Hippocampal formation (tissue), 2 donors: ENCODE measurements at places on chromosomes 2 and 18.

DNA sequence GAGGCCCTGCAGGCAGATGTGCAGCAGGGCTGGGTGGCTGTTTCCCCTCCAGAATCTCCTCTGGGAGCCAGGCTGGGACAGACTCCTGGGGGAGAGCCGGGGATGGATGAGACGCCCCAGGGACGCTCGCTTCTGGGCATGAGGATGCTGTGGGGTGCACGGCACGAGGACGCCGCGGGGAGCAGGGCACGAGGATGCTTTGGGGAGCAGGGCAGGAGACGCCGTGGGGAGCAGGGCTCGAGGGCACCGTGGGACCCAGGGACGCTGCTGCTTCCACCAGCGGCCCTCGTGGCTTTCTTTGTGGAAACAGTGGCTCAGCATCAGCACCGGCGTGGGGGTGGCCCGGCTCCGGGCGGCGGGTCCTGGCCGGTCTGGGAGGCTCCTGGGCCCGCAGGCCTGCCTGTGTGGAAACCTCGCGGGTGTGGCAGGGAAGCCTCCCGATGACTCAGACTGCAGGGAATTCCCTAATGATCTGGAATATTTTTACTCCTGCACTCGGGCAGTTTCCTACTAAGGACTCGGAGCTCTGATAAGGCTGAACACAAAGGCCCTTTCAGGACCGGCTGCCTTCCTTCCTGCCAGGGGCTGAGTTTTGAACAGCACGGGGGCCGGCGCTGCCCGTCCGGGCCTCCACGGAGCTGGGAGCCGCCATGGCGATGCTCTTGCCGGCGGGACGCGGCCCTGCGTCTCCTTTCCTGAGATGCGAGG, 62.6 kb downstream of the NFATC1 start:
- DNase-seq = no peak

DNA sequence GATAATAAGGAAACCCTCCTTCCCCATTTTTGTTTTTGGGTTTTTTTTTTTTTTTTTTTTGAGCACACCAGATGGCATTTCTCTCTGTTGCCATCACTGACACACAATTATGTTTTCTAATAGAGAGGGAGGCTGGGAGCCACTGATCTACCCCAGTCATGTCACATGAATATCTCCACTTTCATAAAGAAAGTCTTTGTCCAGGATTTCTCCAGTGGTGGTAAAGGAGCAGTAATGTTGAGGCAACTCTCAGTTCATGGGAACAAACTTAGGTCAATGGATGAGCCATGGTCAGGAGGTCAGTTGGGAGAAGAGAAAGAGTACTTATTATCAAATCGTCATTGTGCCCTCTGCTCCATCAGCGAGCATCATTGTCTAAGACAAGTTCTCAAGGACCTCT, 603.7 kb downstream of the ARHGAP15 start:
- peak; percentile 5 for DNase-seq

- DNase-seq = no peak
These were observed 7.6 kb downstream of the OSR1 start for GRCh38 chr2:19350678-19351401.

DNA sequence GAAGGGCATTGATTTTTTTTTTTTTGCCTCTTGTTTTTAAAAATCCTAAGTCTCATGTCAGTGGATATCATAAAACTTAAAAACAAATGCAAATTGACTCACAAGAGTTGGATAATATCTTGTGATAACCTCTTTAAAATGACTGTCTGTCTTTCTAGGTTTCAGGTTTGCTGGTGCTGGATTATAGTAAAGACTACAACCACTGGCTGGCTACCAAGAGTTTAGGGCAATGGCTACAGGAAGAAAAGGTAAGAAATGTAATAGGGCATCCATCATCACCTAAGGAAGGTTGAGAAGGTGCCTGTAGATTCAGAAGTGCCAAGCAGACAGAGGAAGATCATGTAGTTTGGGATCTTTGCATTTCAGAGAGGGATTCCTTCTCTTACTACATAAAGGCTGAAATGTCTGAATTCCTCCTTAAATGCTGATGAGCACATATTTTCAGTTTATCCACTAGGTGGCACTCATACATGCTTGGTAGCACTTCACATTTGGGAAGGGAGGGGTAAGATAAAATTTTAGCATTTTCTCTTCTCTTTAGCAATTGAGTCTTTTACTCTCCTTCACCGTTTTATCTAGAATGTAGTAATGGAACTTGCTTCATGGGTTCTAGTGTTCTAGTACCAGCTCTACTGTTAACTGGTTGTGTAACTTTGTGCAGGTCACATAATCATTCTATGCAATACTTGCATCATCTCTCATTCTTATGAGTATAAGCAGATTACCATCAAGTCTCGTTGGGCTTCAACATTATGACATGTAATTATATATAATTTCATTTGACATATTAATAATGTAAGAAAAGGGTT, 21.1 kb downstream of the CPS1 start:
- no peak for DNase-seq

DNA sequence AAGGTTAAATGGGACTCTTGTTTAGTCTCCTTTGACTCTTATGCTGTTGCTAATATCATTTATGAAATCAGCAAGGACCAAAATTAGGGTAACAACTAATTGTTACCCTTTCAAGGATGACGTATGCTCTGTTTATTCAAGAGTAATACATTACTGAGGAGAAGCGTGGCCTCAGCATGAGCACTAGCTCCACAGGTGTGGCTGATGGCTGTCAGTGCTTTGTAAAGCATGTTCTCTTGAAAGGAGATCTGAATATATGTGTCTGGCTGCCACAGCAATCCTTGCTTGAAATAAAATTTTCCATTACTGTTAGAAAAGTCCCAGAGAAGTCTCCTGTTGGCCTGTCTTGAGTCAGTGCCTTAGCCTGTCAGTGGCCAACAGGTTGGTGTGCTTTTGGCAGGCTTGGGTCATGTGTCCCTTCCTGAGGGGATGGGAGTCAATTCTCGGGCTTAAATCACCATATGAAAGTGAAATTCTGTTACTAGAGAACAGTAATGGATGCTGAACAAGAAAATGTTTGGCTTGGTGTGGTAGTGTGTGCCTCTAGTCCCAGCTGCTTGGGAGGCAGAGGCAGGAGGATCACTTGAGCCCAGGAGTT, 32.7 kb downstream of the ABI2 start:
- no peak for DNase-seq

DNA sequence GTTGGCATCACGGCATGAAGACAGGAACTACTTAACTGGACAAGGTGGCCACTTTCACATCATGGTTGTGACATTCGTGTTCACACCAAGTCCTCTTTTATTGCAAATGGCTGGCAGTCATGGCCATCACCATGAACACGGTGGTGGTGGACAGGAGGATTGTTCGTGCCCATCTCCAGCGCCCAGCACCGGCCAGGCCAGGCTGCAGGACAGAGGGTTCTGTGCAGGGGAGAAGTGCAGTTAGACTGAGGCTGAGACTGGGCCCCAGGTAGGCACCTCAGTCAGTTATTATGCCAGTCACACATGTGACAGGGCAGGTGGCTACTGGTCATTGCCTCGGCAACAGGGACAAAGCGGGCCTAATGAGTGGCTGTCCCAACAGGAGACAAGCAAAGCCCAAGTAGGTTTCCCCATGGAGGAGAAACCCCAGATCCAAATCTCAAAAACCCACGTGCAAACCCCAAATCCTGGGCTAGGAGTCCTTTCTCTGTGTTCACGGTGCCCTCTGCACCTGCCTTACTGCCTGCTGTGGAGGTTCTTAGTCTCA, 468.1 kb upstream of the MYT1L start:
- no peak for DNase-seq

GRCh38 chr18:36772241-36772723, 56.5 kb downstream of the TPGS2 start:
- no peak for DNase-seq

GRCh38 chr2:108641756-108642155, 77.5 kb upstream of the RANBP2 start:
- DNase-seq = no peak

GRCh38 chr18:55124078-55124763, 165.0 kb upstream of the CCDC68 start:
- DNase-seq = no peak

- DNase-seq = no peak
These were observed 18.6 kb downstream of the TYMS start for GRCh38 chr18:676069-676468.

DNA sequence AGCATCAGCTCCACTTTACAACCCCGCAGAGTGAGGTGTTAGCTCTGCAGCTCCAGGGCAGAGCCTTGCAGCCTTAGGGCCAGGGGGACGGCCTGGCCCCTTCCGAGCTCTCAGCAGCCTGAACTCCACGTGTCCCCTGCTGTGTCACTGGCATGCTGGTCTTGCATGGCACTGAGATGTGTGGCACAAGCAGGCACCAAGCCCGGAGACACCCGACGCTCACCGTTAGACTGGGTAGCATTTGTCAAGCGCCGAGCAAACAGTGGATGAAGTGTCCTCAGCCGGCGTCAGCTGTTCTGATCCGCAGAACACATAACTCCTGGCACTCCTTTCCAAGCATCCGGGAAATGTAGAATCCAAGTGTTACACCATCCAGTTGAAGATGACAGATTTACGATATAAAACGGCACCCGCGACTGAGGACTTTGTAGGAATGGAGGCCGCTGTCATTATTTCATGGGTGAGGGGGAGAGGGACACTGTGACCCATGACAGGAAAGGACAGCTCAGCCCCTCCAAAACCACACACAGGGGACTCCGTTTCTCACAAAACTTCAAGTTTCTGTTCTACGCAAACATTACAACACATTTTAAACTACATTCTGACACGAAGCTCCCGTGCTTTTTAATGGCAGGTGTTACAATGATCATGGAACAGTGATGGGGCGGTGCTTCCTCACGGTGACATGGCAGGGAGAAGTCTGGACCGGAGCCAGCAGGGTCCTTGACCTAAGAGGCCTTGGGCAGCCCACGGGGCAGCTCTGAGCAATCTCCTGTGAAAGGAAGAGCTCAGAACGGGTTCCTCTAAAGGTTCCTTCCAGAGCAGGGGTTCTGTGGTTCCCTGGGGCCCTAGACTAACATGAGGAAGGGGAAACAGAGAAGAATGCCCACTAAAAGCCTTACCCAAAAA, 89.4 kb downstream of the HDAC4 start:
- no peak for DNase-seq

DNA sequence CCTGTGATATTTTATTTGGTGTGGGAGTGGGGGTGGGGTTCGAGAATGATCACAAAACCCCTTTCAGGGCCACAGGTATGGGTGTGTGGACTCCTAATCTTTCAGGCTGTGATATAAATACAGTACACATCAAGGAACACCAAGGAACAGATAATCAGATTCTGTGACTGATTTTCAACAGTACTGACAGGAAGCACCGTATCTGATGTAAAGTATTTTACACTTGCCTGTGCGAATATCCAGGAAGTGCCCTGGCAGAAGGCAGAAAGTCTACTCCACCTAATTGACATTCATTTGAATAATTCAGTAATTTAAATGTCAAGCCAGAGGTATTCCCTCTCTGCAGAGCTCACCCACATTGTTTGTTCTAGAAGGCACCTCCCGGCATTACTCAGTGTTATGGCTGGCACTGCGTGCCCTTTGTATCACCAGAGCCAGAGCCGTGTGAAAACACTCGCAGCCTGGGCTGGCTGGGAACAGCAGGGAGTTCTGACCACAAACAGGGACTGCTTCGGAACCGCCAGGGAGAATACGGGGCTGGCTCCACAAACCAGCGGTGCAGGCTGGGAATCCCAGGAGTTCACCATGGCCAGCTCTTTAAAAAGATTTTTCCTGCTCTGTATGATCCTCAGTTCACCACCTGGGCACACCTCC, 91.8 kb downstream of the ACVR1 start:
- DNase-seq = no peak

DNA sequence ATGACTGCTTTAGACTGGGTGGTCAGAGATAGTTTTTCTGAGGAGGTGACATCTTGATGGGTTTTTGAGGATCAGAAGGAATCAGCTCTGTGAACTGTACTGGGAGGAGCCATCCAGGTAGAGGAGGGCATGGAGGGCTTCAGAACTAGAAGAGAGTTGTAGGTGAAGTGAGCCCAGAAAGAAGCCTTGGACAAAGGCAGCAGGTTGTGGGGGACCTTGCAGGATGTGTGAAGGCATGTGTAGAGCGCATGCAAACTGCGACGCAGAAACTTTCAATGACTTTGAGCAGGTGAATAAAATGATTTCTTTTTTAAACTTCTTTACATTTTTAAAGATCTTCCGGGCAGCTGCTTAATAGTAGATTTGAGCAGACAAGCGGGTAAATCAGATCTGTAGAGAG, 83.9 kb upstream of the SIX2 start:
- DNase-seq = no peak

- DNase-seq = no peak
These were observed 658.7 kb downstream of the CNTNAP5 start for GRCh38 chr2:124683536-124684428.

DNA sequence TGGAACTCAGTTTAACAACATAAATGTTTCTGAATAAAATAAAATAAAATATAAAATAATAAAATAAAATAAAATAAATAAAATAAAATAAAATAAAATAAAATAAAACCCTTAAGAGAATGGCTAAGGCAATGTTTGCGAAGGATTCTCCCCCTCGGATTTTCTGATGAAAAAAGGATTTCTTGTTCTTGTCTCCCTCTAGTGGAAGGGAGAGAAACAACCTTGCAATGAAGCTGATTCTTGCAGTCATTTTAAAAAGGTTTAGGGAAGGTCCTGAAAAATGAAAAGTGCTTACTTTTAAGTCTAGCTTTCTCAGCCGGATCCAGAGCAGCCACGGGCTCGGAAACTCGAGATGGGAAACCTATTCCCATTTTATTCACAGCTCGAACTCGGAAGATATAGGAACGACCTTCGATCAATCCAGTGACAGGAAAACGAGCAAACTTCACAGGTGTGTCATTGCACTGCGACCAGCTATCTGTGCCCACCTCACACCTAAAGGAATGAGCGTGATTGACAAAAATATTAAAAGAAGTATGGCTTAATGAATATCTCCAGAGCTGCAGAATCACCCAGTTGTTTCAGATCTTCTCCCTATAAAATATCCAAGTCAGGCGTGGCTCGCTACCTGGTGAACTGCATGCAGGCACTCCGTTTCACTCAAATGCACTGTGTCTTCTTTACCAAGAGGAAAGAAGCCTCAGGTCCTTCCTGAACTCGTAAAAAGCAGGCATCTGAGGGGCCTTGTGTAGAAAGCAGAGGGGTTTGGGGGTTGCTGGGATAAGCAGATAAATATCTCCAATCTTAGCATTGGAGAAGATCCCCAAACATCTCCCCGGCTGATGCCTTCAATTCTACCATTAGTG, 68.1 kb downstream of the MYOM1 start:
- no peak for DNase-seq

GRCh38 chr2:235727174-235727573, 233.3 kb downstream of the AGAP1 start:
- no peak for DNase-seq

DNA sequence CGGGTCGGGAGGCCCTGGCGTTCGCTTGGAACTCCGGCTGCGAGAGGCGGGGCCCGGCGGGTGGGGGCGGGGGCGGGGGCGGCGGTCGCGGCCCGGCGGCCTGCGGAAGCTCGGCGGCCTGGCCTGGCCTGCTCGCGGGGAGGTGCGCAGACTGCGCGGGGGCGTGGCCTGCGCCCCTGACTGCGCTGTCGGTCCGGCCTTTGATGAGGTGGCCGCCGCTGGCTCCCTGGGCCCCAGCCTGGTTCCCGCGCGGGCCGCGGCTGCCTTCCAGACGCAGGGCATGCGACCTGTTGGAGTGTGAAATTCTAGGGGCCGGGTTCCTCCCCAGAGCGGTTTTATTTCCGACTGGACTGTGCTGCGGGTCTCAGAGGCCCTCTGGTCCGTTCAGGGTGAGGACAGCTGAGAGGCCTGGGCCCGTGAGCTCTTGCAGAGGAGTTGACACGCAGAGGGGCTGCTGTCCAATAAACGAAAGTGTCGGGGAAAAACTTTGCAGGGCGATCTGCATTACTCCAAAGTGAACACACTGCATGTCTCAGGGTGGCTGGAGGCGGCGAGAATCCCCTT, 629 bp downstream of the NRBP1 start:
- DNase-seq = peak; percentile 82

- DNase-seq = no peak
These were observed 42.1 kb downstream of the NPAS2 start for GRCh38 chr2:100862081-100862480.

- DNase-seq = no peak
These were observed 100.9 kb upstream of the TEX51 start for GRCh38 chr2:126797622-126798275.
